ENCODE measurements at places on chromosomes 5 and 9.

DNA sequence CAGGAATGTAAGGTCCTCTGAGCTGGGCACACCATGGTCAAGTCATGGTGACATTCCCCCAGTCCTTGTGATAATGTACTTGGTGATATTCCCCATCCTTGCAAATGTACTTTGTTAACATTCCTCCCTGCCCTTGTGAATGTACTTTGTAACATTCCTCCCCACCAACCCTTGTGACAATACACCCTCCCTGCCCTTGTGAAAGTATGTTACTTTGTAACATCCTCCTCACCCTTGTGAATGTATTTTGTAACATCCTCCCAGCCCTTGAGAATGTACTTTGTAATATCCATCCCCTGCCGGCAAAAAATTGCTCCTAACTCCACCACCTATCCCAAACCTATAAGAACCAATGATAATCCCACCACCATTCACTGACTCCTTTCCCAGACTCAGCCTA is 53.3 kb downstream of the RAPGEF6 start:
- no peak for DNase-seq

- DNase-seq = no peak
Observed at GRCh38 chr5:168359820-168360460, 68.5 kb downstream of the WWC1 start.

GRCh38 chr5:663436-664342 is 29.5 kb downstream of the TPPP start:
- no peak for DNase-seq

GRCh38 chr5:28750251-28750650 is 1711.9 kb upstream of the CDH9 start:
- DNase-seq = no peak

- DNase-seq = no peak
Observed at GRCh38 chr9:119092125-119092524, 277.1 kb downstream of the BRINP1 start.

GRCh38 chr5:62308439-62308838 is 2.4 kb downstream of the KIF2A start:
- no peak for DNase-seq

- DNase-seq = no peak
Observed at GRCh38 chr5:172866378-172866777, 32.3 kb downstream of the ERGIC1 start.

- DNase-seq = no peak
Observed at GRCh38 chr5:143233031-143233430, 170.5 kb downstream of the NR3C1 start.

DNA sequence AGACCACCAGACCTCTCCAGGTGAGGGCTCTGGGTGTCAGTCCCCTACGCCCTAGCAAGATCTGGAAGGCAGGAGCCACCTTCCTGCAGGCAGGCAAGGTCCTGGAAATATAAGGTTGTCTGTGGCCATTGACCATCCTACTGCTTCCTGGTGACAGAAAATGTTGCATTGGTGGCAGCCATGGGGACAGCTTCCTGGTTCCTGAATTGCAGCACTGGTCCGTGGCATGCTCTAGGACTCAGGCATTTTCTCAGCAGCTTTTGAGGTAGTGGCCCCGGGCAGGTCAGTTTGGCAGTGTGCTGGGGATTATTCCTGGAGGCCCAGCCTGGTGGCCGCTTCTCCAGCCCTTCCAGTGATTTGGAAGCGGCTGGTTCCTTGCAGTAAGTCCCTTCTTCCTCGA is 36.6 kb upstream of the KCNMB1 start:
- no peak for DNase-seq

GRCh38 chr5:140192715-140193430 is 17.9 kb downstream of the CYSTM1 start:
- no peak for DNase-seq

DNA sequence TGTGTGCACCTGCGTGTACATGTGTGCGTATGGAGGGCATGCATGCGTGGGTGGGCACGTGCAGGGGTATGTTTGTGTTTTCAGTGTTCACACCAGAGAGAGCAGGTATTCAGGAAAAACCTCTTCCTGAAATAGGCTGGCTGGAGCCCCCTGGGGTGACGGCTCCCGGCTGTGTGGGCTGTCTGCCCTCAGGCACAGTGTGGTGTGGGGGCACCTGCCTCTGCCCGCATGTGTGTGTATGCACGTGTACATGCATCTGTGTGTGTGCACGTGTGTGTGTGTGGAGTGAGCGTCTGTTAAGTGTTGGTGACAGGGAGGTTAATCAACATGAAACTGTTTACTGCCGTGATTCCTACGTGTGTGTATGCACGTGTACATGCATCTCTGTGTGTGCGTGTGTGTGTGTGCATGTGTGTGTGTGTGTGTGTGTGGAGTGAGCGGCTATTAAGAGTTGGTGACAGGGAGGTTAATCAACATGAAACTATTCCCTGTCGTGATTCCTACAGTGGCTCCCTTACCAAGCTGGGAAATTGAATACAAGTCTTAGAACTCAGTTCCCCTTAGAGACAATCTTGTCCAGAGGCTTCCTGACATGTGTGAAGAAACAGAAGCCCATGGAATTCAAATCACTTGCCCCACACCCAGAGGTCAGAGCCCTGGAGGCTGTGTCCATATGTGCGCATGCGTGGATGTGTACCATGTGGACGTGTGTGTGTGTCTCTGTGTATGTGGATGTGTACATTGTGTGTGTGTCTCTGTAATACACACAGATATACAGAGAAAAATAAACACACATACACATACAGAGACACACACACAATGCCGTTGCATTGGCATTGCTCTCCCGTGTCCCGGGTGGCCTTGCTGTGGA is 372.4 kb upstream of the IRX4 start:
- DNase-seq = no peak

- DNase-seq = no peak
Observed at GRCh38 chr5:108212775-108213346, 169.0 kb downstream of the FBXL17 start.

GRCh38 chr5:134125039-134126015 is 10.8 kb downstream of the TCF7 start:
- peak; percentile 59 for DNase-seq

All from activated CD8-positive, alpha-beta T cell treated with anti-CD3 and anti-CD28 coated beads for 36 hours (primary cell).